HFFc6 (cell line): ENCODE measurements at places on chromosomes 5 and 9. TPM values are rescaled to one million over a fixed set of nuclear protein-coding genes. Genes with fewer than 3 reads are reported as not detected.

Gene F2R
- total RNA-seq, result 45.0 to 65.6 TPM (median 60.1 TPM) in 3 replicates

Gene PHF24
- total RNA-seq, result not detected in 3 replicates

- DNase-seq, result no peak
Measured at GRCh38 chr5:56848206-56848605, 32.9 kb downstream of the MAP3K1 start.

DNA sequence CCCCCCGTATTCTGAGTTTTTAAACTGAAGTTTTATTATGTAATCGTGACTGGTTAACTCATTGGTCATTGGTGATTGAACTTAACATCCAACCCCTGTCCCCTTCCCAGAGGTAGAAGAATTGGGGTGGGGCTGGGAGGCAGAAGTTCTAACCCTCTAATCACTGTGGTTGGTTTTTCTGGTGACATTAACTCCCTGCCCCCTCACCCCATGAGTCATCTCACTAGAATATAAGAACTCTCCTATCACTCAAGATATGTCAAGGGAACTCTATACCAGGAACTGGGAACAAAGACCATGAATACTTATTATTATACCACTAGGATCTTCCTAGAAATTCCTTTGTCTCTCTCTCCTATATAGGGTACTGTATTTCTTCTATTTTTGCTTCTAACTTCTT, 52.3 kb upstream of the CAVIN4 start:
- DNase-seq, result no peak

DNA sequence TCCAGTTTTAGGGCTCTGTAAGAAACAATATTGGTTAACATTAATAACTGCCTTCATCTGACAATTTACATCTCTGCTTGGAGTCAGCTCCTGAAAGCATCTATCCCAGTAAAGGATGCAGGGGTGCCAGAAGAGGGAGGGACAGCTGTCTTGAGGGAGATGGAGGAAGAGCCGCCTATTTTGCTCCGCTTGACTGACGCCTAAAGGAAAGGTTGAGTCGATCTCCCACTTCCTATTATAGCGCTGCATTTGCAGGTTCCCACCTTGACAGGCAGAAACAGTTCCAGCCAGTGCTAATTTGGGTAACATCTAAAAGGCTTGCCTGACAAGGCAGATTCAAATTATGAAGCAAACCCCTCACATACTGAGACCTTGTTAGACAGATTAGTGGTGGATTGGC, 374.6 kb downstream of the SPATA31D1 start:
- no peak for DNase-seq

GRCh38 chr5:39068099-39068498, 6.1 kb downstream of the RICTOR start:
- no peak for DNase-seq

DNA sequence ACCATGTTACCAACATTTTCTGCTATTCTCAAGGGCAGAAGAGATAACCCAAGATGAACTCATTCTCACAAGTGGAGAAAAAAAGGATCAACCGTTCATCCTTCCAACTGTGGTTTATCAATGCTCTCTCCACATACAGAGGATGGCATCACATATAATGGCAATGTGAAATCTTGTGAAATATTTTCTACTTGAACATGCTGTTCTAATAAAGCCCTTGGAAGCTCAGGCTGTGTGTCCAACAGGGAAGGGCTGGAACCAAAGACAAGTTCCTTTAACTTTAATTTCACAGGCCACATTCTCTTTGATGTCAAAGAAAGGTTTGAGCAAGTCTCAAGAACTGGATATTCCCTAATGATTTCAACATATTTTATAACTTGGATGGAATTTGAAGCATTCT, 230.5 kb downstream of the SPOCK1 start:
- no peak for DNase-seq

DNA sequence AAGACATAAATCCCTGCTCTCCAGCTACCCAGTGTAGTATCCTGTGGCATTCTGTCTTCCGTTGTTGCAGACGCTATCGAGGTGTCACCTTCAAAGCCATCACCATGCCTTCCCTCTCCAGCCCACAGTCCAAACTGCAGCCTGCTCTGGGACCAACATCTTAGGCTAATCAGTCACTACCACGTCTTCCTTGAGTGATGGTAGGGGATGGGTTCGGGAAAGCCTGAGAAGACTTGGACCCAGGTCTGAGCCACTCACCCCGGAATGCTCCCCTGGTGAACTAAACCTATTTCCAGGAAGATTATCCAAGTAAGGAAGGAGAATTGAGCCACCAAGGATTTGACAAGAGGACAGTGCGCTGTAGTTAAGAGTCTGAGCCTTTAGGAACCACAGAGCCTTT, 52.9 kb upstream of the IRX1 start:
- DNase-seq, result no peak

DNA sequence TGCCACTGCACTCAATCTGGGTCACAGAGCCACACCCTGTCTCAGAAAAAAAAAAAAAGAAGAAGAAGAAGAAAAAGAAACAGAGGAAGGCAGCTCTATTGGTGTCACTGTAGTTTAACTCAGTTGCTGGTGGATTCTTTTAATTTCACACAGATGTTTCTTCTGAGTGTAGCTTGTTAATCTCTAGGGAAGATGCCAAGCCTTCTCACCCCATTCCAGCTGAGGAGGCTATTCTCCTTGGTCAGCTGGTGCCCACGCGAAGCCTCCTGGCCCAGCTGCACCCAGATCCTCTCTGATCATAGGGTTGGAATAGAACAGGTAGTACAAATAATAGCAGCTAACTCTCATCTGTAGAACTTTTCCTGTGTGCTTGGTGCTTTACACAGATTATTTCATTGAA, 113.8 kb upstream of the SPRY4 start:
- no peak for DNase-seq

DNA sequence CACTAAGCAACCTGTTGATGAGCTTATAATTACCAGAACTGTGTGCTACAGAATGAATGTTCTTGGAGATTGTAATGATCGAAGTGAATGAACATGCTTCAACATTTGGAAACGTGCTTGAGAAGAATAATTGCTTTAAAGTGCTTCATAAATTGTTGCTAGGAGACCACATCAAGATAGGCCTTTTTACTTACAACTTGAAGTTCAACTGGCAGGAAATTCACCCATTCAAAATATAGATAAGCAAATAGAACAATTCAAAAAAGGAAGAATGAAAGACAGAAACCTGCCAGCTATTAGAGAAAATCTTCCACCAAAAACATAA, 38.0 kb upstream of the SLC44A1 start:
- DNase-seq, result no peak

GRCh38 chr9:126413391-126414068, 86.9 kb downstream of the MVB12B start:
- DNase-seq, result no peak

DNA sequence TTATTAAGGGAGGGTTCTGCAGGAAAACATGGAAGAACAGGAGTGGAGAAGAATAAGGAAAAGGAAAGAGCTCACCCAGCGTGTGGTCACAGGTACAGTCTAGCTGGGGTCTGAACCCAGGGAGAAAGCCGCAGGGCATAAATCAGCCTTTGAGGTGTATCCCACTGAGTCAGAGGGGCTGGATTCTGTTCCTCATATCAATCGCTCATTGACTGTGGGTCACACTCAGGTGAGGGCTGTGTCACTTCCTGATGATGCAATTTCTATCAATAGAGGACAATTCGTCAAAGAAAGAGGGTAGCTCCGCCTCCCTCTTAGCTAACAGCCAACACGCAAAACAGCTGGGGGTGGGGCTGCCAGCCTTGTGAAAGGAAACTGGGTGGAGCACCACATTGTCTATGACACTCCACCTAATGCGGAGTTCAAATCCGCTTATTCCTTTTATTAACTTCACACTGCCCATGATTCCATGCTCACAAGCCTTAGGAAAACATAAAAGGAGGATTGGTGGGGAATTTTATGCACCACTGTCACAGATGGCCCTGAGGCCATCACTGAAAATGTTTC, 176.2 kb downstream of the ICE1 start:
- no peak for DNase-seq

GRCh38 chr9:136361047-136361753, 2.3 kb downstream of the DNLZ start:
- DNase-seq, result no peak

- DNase-seq, result no peak
Measured at GRCh38 chr9:77829420-77829819, 181.3 kb upstream of the GNA14 start.

- DNase-seq, result no peak
Measured at GRCh38 chr5:42799241-42799608, 12.5 kb downstream of the SELENOP start.

DNA sequence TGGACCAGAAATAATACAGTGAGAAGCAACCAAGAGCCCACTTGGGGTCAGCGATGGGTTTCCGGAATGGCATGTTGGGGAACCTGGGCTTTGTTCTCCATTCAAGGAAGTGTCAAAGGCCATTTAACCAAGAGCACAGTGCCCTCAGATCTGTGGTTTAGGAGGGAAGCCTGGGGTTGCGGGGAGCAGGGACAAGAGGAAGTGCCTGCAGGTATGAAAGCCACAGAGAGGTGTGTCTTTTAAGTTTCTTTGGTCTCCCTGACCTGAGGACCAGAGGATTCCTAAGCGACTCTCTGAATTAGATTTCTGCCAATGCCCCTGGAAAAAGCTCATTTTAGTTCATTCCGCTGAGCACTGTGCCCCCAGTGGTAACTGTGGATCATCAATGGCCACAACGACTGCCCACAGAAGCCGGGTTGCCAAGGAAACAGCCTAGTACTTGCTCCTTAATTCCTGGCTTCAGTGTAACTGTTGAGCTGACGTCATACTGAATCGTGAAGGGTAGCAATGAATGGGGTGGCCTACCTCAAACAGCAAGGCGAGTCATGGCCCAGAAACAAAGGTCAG, 107.3 kb upstream of the SPIN1 start:
- DNase-seq, result no peak

- DNase-seq, result no peak
Measured at GRCh38 chr5:148559461-148559860, 94.9 kb downstream of the HTR4 start.

DNA sequence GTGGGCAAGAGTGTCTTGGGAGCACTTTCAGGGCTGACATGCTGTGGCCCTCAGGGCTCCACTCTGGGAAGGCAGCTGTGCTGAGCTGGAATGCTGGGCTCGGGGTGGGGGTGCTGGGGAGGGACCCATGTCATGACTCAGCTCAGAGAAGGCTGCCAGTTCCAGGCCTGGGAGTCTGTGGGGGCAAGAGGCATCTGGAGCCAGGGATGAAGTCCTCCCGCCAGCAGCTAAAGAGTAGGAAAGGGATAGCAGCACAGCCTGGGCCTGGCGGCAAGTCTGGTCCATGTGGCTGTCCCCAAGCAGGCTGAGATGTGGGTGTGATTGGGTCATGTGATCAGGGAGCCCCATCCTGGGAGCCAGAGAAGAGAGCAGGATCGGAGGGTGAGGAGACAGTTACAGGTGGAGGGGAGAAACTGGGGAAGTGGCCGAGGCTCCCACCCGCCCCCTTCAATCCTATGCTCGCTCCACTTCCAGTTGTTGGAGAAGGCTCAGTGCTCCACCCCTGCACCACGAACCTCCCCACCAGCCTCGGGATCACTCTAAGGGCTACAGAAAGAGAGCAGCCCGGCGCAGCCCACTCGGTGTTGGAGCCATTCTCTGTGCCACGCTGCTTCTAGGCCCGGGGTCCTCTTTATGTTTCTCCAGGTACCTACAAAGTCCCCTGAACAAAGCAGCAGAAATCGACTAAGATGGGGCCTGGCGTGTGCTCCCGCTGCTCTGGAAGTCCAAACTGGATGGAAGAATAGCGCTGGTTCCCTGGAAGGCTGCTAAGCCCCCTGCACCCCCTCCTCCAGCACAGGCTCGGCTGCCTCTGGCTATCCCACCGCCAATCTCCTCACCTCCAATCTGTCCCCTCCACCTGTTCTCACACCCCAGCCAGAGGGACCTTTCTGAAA, 12.0 kb downstream of the PDGFRB start:
- peak; percentile 93 for DNase-seq

- DNase-seq, result no peak
Measured at GRCh38 chr5:136526791-136527190, 161.4 kb upstream of the TRPC7 start.

GRCh38 chr5:61100437-61100836, 61.8 kb downstream of the SMIM15 start:
- no peak for DNase-seq

DNA sequence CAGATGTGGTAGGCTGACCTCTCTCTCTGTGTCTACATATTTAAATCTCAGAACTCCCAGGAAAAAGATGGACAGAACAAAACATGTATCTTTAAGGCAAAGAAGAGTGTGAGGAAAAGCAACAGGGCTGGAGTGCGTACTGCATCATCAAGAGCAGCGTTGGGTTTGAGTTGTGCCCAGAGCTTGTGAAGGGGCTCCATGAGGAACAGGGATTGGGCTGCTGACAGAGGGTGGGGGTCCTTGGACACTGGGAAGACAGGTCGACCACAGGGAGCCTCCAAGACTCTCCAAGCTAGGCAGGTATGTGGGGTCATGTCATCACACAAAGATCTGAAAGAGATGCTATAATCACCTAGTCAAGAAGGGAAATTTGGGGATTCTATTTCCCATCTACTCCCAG, 309.9 kb downstream of the IRX1 start:
- no peak for DNase-seq

- peak; percentile 80 for DNase-seq
Measured at GRCh38 chr9:108056805-108057386, 567.3 kb upstream of the KLF4 start.
